ENCODE measurements at places on chromosomes 6 and 20. TPM values are rescaled to one million over a fixed set of nuclear protein-coding genes. Genes with fewer than 3 reads are reported as not detected.

SLC17A2 gene
- total RNA-seq = not detected

SMPDL3A gene
- 6.4 TPM for total RNA-seq

PPIL4 gene
- 31.4 TPM for total RNA-seq

NTSR1 gene
- total RNA-seq = 54.0 TPM

BANF2 gene
- not detected for total RNA-seq

GPX6 gene
- not detected for total RNA-seq

HLA-DQA1 gene
- 0.16 TPM for total RNA-seq

DNA sequence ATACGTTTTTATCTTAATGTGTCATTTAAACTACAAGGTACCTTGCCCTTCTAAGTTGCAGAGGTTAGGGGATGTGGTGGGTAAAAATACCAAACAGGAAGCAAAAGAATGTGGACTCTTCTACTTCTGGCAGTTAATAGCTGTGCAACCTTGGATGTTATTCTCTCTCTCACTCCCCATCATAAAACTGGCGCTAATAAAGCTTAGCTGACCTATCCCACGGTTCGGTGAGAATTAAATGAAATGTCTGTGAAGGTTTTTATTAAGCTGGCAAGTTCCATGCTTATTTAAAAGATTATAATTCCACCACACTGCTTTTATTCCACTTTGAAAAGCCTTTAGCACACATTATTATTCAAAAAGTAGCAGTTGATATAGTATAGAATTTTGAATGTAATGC lies 127.8 kb upstream of the SLC22A23 start:
- DNase-seq = no peak

DNA sequence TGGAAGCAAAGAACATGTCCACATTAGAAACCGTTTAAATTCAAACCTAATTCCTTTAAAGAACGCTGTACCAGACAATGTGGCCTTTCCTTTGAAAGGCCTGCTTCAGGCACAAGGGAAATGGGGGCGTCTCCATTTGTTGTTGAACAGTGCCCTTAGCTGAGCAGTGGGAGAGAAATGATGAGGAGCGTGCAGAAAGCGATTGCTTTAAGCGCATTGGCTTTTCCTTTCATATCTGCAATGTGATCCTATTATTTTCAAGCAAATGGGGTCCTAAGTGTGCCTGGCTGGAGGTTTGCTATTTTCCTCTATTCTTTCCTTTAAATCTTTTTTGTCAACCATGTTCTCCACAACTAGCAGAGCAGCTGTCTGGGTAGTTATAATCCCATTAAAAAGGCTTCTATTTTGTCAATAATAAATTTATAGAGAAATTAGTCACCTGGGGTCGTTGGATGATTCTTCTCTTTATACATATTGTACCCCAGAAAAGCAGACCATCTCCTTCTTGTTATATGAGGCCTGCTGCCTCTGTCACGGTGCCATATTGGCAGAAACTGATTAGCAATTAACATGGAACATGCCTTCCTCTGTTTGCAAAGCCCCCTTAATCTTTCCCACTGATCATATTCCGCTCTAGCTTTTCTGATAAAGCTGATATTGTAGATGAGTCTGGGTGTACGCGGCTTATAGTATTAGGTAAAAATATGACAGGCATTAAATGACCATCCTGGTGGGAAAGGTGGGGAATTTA lies 151.1 kb upstream of the JAG1 start:
- no peak for DNase-seq

DNA sequence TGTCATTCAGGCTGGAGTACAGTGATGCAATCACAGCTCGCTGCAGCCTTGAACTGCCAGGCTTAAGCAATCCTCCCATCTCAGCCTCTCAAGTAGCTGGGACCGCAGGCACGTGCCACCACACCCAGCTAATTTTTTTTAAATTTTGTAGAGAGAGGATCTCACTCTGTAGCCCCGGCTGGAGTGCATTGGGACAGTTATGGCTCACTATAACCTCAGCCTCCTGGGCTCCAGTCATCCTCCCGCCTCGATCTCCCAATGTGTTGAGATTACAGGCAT lies 86.5 kb downstream of the SERAC1 start:
- no peak for DNase-seq

- no peak for DNase-seq
Observed at GRCh38 chr20:39108746-39109145, 146.6 kb downstream of the DHX35 start.

DNA sequence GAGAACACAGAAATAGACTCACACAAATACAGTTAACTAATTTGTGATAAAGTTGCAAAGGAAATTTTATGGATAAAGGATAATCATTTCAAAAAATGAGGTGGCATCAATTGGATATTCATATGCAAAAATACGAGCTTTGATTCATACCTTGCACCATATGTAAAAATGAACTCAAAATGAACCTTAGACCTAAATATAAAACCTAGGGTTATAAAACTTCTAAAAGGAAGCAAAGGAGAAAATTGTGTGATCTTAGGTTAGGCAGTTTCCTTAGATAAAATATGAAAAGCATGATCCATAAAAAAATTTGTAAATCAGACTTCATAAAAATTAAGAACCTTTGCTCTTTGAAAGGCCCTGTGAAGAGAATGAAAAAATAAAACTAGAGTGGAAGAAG lies 85.5 kb downstream of the F13A1 start:
- DNase-seq = no peak

DNA sequence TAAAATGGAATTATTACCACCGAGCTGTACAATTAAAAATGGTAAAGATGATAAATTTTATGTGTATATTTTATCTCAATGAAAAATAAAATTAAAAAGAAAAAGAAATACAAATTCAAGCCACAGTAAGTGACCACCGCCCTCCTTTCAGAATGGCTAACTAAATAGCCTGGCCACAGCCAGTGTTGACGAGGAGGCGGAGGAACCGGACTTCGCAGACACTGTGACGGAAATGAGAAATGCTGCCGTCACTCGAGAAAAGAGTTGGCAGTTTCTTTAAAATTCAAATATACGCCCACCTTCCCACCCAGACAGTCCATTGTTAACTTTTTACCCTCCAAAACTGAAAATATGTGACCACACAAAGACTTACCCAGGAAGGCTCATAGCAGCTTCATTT lies 50.0 kb downstream of the FOXF2 start:
- DNase-seq = no peak

DNA sequence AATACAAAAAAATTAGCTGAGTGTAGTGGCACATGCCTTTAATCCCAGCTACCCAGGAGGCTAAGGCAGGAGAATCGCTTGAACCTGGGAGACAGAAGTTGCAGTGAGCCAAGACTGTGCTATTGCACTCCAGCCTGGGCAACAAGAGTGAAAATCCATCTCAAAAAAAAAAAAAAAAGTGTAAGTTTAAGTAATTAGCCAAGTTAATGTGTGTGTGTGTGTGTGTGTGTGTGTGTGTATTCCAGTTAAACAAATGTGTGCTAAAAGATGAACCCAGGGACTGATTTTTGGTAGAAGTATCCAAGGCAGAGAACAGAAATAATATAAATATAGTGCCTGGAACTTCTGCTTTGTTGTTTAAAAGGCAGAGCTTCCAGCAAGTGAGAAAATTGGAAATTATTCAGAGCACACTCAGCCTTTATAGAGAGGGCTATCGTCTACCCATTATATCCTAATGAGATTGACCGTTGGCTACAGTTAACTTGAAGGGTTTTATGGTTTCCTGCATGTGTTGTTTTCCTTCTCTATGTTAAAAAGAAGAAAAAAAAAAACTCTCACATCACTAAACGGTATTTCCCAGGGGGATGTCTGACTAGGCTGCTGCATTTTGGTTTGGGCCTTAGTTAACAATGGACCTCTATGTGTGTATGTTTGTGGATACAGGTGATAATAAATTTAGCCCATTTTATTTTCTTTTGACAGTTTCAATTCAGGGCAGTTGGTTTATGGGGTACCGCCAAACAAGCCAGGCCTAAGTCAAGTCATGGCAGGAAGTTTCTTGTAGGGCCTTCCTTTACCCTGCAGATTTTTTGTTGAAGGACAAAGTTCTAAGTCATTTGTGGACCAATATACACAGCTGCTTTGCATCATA lies 9.8 kb downstream of the SOX4 start:
- DNase-seq = no peak

- no peak for DNase-seq
Observed at GRCh38 chr6:136360783-136361182, 71.1 kb upstream of the BCLAF1 start.

- no peak for DNase-seq
Observed at GRCh38 chr20:5511082-5511481, 194.3 kb upstream of the PROKR2 start.

DNA sequence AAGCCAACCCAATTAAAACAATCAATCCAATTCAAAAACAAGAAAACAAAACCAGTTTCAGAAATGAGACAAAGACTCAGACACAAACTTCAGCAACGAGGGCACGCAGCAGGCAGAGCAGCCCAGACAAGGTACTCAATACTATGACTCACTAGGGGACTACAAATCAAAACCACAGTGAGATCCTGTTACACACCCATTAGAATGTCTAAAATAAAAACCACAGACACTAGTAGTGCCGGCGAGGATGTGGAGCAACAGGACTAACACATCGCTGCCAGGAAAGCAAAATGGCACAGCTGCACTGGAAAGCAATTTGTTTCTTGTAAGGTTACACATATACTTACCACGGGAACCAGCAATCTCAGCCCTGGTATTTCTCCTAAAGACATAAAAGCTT lies 28.4 kb upstream of the MAS1L start:
- DNase-seq = no peak

GRCh38 chr6:141153563-141153962 lies 979.2 kb upstream of the GJE1 start:
- no peak for DNase-seq
